ENCODE measurements at places on chromosomes 4 and X.

- no peak for DNase-seq
Observed at GRCh38 chr4:37995981-37996775, 36.0 kb downstream of the PTTG2 start.

DNA sequence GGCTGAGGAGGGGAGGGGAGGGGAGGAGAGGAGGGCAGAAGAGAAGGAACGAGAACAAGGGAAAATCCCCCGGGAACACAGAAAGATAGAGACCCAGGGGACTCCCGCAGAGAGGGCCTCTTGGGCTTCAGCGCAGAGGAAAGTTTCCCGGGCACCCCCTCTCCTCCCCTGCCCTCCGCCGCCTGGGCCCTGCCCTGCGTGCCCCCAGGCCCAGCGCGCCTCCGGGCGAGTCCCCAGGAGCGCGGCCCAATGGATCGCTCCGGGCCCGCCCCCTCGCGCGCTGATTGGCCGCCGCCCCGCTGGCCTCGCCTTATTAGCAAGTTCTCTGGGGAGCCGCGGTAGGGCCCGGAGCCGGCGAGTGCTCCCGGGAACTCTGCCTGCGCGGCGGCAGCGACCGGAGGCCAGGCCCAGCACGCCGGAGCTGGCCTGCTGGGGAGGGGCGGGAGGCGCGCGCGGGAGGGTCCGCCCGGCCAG lies at the start of gene MSX1:
MSX1 (plus strand) TSS at position 341 of the 474 bp plus-strand sequence. CDS start 235 bp downstream, outside the sequence.
- DNase-seq: peak; percentile 4

- DNase-seq: no peak
Observed at GRCh38 chr4:3644849-3645627, 112.8 kb upstream of the LRPAP1 start.

- DNase-seq: no peak
Observed at GRCh38 chrX:7266288-7266687, 118.3 kb upstream of the PUDP start.

DNA sequence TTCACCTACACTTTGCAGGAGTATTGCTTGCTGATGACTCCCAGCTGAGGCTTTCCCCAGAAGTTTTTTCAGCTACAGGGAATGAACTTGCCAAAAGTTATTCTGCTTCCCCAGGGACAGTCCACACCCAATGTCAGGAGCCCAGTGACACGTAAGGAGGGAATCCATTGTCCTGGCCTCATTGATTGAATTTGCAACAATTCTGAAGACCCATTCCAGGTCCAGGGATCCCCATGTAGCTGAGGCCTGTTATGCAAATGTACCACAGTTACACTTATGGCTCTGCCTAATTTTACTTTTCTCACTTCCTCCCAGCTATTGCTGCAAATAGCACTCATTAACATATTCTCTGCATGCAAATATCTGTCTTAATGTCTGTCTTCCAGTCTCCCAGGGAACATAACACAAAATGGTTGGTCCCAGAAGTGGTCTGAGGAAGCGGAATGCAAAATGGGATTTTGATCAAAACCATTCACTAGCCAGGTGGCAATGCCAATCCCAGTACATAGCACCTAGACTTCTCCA lies 113.7 kb upstream of the ACTRT1 start:
- no peak for DNase-seq

DNA sequence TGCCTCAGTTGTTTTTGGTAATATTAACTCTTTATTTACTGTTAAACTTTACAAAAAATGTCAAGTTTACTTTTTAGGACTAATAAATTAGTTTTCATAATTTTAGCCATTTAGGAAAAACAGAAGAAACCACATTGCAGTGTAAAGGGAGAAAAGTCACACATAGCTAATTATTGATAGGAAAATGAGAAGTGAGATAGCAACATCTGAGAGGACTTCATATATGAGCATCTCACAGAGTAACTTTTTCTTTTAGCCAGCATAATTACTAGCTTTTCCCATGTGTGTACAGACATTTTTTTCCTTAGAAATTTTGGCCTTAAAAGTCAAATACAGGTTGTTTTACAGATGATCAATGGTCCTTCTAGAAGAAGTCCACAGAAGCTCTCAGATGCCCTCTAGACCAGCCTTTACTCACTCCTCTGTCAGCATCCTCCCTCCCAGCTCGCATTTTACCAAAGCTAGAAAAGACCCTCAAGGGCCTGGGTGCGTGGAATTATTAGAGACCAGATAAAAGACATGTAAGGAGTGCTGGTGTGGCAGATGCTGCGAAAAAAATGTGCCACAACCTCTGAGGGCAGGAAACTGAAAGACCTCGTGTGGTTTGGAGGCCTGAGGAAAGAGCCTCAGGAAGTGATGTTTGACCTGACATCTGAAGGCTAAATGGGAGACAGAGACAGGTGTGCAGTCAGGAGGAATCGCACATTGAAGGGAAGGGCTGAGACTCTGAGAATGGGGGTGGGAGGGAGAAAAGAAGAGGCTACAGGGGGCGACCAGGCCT lies 156.9 kb downstream of the CBR4 start:
- no peak for DNase-seq

GRCh38 chrX:120401301-120401700 lies 39.4 kb downstream of the ATP1B4 start:
- DNase-seq: no peak

GRCh38 chr4:76663824-76664223 lies 228.8 kb downstream of the SHROOM3 start:
- DNase-seq: no peak

DNA sequence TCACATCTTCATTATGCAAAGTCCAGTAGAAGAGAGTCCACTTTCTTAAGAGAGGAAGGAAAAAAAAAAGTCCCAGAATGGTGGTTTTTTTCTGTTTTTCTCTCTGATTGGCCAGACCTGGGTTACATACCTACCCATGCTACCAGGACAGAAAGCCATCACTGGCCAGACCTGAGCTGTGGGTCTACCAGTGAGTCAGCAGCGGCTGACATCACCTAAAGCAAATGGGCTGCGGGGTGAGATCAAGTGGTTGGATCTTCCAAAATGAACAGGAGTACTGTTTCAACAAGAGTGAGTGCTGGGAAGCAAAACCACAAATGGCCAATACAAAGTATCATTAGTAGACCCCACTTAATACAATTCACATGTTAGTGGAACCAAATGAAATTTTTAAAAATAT lies 1.6 kb upstream of the NDST3 start:
- no peak for DNase-seq

DNA sequence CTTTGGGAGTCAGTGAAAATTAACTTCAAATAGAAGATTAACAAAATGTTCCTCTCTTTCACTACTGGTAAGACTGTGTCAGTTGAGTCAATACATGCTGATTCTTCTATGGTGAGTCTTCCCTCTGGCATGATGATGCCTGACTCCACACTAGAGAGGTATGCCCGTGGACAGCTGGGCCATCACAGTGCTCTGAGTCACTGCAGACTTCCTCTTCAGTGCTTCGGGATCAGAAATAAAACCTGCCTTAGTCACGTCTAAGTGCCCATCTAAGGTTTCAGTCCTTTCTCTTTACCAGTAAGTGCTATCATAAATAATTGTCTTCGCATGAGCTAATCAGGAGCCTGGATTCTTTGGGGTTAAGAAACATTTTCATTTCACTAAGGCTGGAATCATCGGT lies 1.6 kb upstream of the ASB5 start:
- no peak for DNase-seq

- no peak for DNase-seq
Observed at GRCh38 chrX:79524642-79525041, 157.5 kb upstream of the ITM2A start.

DNA sequence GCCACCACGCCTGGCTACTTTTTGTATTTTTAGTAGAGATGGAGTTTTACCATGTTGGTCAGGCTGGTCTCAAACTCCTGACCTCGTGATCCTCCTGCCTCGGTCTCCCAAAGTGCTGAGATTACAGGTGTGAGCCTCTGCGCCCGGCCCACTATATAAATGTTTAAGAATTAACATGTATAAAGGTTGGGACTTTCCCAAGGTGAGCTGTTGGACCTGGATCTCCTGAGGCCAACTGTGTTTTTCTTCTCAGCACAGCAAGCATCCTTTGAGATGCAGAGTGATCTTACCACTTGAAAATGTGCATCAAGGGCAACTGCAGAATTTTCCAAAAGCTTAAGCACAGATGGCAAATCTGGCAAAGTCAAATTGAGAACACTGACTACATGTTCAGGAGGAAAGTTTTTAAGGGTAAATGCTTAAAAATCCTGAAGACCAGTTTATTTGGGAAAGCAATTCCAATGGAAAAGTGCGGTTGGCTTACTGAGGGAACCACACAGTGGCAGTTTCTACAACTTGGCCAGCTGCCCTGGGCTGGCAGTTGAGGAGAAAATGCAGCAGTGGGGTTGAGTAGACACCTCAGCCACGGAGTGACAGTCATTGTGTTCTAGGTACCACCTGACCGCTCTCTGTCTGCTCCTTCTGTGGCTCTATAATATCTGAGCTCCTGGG lies 168.9 kb downstream of the CBR4 start:
- no peak for DNase-seq

DNA sequence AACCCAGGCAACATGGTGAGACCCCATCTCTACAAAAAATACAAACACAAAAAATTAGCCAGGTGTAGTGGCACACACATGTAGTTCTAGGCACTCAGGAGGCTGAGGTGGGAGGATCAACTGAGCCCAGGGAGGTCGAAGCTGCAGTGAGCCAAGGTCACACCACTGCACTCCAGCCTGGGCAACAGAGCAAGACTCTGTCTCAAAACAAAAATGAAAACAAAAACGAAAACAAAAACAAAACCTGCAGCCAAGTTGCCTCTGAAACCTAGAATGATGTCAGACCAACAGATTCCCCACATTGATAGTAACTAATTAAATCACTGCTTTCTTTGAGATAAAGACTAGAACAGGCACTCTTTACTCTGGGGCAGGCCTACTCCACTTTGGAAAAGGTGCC lies 104.5 kb downstream of the AMELX start:
- no peak for DNase-seq

DNA sequence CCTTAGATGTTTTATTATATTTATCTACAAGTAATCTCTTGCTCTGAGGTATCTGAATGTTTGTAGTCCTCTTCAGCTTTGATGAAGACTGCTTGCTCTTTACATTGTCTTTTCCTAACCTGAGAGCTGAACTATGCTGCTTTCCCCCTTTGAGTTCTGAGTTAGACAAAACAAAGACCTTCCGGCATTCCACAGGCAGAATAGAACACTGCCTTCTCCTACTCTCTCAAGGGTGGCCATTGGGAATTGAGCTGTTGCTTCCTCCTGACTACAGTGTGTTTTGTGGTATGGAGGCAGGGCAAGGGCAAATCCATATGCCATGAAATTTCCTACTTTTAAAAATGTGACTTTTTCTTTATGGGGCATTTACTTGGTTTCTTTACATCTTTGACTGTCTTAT lies 841.0 kb downstream of the FAM133A start:
- no peak for DNase-seq

GRCh38 chr4:40214661-40215418 lies 18.0 kb downstream of the RHOH start:
- DNase-seq: no peak

GRCh38 chr4:62288808-62289541 lies 1088.8 kb downstream of the ADGRL3 start:
- no peak for DNase-seq

GRCh38 chrX:136397001-136397400 lies 90.7 kb upstream of the BRS3 start:
- no peak for DNase-seq

GRCh38 chr4:20544645-20545044 lies 155.6 kb upstream of the PACRGL start:
- DNase-seq: no peak

DNA sequence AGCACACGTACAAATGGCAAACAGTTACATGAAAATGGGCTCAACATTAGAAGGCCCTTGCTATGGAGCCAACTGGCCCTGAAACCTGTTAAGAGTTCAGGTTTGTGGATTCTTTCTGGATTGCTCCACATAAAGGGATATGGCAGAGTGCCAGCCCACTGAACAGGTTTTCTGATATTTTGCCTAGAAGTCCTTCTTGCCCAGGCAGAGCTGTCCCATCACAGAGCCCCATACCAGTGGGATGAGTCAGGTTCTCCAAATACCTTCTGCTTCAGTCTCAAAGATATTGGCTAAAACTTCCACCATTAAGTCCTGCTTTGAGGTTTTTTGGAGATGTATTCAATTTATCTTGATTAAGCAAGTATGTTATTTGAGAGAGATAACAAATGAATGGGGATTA lies 146.8 kb upstream of the IL1RAPL2 start:
- DNase-seq: no peak

DNA sequence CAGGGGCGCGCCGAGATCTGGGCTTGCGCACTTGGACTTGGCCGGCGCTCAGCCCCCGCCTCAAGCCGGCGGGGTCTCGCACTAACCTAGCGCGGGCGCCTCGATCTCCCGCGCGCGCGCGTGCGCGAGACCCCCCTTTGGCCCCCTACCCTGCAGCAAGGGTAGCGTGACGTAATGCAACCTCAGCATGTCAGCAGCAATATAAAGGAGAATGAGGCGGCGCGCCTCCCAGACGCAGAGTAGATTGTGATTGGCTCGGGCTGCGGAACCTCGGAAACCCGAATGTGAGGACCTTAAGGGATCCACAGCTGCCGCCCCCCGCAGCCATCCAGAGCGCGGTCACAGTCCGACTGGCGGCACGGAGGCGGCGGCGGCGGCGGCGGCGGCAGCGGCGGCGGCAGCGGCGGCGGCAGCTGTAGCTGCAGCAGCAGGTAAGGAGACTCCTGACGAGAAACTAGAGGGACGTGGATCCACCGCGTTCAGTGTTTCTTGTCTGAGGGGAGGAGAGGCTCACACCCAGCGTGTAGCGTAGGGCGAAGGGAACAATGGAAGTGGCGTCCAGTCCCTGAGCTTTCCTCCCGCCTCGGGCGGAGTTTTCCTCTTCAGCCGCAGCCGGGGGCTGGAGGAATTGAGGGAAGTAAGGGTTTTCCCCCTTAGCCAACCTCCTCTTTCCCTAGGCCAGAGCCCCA lies at the start of the genes SATL1 and ZNF711:
SATL1 (minus strand) TSS at position 19 of the 689 bp plus-strand sequence. CDS start 134,811 bp downstream, outside the sequence.
ZNF711 (plus strand) TSS at position 231 of the 689 bp plus-strand sequence. CDS start 3,582 bp downstream, outside the sequence.
- DNase-seq: peak; percentile 2

GRCh38 chr4:40507977-40508376 lies 121.7 kb downstream of the RBM47 start:
- no peak for DNase-seq

GRCh38 chr4:145681518-145681917 lies 1.6 kb downstream of the C4orf51 start:
- no peak for DNase-seq
